GM06990 (cell line): ENCODE measurements at places on chromosomes 11 and 22.

GRCh38 chr11:28296426-28296825 lies 188.2 kb downstream of the METTL15 start:
- DNase-seq, result no peak

DNA sequence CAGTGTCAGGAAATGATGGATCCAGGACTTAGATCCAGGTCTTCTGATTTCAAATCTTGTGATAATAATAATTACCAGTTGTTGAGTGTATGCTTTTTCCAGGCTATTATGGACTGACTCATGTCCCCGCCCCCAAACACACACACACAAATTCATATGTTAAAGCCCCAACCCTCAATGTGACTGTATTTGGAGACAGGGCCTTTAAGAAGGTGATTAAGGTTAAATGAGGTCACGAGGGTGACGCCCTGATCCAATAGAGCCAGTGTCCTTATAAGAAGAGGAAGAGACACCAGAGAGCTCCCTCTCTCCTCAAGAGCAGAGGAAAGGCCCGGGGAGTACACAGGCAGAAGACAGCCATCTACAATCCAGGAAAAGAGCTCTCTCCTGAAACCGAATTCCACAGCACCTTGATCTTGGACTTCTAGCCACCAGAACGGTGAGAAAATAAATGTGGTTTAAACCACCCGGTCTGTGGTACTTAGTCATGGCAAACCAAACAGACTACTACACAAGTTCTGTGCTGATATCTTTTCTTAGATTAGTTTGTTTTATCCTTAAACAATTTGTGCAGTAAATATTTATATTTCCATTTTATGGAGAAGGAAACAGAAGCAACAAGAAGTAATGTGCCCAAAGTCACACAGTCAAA lies 8.2 kb downstream of the TMPRSS5 start:
- DNase-seq, result no peak

DNA sequence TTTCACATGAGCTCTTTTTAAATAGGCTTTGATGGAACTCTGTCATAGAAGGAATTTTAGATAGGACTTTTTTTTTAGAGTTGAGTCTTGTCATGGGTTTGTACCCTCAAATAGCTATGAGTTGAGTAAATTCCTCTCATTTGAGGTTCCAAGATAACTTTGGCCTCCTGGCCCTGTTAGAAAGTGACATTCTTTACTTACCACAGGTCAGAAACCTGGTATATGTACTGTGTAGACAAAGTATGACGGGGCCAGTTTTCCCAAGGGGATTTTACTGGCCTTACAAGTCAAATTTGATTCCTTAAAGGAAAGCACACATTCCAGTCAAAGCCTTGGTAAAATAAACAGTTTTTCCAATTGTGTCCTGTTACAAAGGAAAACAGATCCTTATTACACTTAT lies 729.3 kb upstream of the LUZP2 start:
- DNase-seq, result no peak

GRCh38 chr11:24588081-24588480 lies 91.2 kb downstream of the LUZP2 start:
- no peak for DNase-seq

DNA sequence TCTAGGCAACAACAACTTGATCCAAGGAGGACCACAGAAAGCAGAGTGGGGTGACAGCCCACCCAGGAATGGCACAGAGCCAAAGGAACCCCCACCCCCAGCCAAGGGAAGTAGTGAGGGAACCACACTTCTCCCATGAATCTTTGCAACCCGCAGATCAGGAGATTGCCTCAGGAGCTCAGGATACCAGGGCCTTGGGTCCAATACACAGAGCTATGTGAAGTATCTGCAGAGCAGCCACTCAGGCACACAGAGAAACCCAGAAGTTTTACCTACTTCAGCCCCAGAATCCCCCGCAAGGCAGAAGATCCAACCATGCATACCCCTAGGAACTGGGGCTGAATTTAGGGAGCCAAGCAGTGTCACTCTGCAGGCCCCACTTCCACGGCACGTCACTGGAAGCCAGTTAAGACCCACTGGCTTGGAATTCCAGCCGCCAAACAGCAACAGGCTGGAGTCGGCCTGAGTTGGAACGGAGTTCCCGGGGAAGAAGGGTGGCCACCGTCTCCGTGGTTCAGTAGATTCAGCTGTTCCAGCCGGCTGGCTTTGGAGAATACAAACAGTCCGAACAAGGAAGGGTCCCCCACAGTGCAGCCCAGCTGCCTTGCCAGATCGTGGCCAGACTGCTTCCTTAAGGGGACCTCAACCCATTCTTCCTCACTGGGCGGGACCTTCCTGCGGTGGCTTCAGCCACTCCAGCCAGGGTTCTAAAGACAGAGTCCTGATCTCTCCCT lies 174.1 kb downstream of the TTC28 start:
- no peak for DNase-seq

- DNase-seq, result no peak
These were observed 390.0 kb downstream of the NTM start for GRCh38 chr11:131760091-131761061.

DNA sequence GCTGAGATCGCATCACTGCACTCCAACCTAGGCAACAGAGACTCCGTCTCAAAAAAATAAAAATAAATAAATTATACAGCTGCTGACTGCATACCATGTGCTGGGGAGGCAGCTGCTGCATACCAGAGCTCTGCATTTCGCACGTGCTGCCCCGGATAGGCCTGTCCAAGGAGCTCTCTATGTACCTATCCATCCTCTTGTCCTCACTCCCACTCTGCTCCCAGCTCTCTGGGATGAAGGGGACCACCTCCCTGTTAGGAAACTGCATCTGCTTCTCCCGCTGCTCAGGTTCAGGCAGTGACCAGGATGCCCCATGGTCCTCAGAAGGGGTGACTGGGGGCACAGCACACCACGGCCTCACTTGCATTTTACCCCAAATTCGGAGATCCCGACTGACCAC lies 302.3 kb downstream of the BRD1 start:
- no peak for DNase-seq

GRCh38 chr22:46086577-46087335 lies 63.6 kb upstream of the PPARA start:
- DNase-seq, result no peak

- no peak for DNase-seq
These were observed 54.9 kb downstream of the CD82 start for GRCh38 chr11:44620328-44620725.

DNA sequence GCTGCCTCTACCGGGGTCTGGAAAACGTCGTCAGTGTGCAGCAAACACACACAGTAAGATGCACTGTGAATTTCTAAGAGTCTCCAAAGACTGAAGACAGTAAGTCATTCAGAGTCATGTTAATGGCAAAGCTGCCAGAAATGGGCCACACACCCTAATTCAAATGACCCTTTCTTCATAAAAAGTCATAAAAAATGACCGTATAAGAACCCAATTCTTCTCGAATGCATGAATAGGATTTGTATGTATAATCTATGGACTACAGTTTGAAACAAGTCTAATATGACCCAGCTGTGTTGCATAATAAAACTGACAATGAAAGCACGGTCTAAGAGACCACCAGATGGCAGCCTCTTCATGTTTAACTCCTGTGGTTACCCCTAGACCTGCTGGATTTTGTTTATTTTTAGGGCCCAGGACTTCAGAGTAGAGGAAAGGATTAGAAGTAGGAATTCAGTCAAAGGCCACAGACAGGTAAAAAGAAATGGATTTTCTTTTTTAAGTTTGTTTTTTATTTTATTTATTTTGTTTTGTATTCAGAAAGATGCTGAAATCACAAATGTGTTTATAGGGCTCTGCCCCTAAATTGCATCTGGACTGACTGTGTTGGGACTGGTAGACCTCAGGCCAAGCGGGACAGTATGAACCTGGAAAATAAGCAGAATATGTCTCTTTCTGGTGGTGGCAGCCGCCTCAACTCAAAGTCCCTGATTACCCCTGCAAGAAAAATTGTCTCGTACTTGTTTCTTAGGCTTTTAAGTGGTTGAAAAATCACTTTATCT lies 32.1 kb upstream of the SLC5A12 start:
- DNase-seq, result no peak

DNA sequence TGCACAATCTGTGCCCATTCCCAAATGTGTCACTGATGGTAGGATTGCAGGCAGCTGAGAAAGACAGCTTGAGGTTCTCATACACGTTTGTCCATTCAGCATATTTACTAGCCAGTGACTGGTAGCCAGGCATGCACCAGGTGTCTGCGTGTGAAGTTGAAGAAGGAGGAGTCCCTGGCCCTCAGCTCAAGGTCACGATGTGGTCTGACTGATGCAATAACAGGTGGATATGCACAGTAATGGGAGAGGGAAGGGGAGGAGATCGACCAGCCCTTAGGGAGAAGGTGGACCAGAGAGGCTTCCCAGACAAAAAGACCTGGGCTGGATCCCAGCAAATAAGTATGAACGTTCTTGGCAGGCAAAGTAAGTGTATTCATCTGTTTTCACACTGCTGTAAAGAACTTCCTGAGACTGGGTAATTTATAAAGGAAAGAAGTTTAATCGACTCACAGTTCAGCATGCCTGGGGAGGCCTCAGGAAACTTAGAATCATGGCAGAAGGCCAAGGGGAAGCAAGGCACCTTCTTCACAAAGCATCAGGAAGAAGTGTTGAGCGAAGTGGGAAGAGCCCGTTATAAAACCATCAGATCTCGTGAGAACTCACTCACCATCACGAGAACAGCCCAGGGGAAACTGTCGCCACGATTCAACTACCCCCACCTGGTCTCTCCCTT lies 96.0 kb downstream of the MN1 start:
- no peak for DNase-seq

DNA sequence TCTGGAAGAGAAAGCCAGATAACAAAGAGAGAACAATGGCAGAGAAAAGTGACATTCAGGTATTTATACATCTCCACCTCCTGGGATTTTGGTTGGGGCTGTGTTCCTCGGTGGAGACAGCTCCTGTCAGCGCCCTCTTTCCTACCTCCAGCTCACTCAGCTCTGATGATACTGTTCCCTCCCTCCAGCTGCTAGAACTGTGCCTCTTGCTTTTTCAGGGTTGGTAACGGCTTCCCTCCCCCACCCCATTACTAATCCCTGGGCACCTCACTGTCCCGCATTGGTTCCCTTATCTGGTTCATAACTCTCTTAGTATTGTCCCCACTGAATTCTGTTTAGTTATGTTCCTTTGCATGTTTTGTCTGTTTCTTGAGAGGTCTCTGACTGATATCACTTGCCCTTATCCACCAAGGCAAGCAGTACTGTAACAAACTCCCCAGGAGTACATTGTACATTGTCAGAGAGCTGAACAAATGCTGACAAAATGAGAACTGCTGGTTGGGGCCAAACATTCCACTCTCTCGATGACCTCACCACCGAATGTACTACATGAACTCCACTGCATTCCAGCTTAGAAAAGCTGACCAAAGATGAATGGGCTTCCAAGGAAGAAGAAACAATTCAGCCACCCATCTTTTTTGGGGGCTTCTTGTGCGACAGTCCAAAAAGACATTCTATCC lies 5.7 kb upstream of the FBXO3 start:
- DNase-seq, result no peak

GRCh38 chr11:1906611-1907423 lies 12.7 kb upstream of the TNNT3 start:
- DNase-seq, result no peak

- DNase-seq, result no peak
These were observed 238.0 kb upstream of the DDI1 start for GRCh38 chr11:103798446-103798845.

- no peak for DNase-seq
These were observed 44.5 kb downstream of the SLC22A24 start for GRCh38 chr11:63099555-63099954.

DNA sequence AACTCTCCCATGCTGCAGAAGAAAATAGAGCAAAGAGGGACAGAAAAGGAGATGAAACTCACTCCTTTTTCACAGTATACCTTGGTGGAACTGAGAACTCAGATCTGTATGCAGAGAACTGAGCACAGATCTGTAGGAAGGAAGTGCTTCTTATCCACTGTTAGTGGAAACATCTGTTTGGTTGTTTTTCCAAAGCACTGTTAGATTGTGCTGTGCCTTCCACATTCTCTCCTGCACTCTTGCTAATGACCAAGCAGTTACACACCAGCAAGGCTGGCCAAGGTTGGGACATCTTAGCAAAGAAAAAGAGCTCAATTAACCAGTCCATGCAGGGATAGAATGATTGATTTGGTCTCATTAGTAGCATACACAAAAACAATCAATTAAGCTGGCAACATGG lies 20.1 kb upstream of the SIK2 start:
- no peak for DNase-seq

- no peak for DNase-seq
These were observed 318.3 kb downstream of the MN1 start for GRCh38 chr22:27483095-27483785.
